Hepatocyte (in vitro differentiated cells): ENCODE measurements at places on chromosomes 1 and 21. TPM values are rescaled to one million over a fixed set of nuclear protein-coding genes. Genes with fewer than 3 reads are reported as not detected.
A peak's percentile ranks its signal among the peaks of the same experiment; 100 is the strongest.

Gene INAVA
- polyA plus RNA-seq: 60.8 and 79.7 TPM in 2 replicates

DNA sequence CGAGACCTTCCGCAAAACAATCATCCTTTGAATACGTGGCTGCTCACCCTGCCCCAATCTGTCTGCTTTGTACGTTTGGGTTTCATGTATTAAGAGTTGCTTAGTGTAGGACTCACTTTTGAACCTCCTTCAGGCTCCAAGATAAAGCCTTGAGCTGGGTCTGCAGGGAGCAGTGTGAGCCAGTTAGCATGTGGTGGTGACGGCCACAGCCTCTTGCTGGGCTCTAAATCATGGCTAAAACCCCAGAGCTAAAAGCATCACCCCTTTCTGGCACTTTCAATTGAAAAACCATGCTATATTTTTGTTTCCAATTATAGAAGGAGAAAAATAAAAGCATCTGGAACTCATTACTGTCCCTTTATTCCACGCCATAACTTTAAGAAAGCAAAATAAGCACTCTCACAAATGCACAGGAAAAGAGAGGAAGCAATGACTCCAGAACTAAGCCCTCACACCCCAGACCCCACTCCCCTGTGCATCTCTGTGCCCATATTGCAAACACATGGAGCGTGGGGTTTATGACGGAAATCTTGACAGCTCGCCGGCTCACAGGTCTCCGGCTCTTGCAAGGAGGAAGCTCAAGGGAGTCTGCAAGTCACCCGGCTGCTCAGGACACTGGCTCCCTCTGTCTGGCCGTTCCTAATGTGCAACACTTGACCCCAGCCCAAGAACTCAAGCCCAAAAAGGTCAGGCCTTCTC lies 135.5 kb downstream of the MIS18A start:
- peak; percentile 56 for DNase-seq
- H3K4me1 ChIP-seq: peaks cover 9% of the 10 kb centered on the region
- H3K36me3 ChIP-seq: no peaks in the 10 kb centered on the region
- H3K4me3 ChIP-seq: no peak overlapping the region
- no peaks in the 10 kb centered on the region for H3K27me3 ChIP-seq
- peak overlapping the region; percentile 35 for H3K27ac ChIP-seq

DNA sequence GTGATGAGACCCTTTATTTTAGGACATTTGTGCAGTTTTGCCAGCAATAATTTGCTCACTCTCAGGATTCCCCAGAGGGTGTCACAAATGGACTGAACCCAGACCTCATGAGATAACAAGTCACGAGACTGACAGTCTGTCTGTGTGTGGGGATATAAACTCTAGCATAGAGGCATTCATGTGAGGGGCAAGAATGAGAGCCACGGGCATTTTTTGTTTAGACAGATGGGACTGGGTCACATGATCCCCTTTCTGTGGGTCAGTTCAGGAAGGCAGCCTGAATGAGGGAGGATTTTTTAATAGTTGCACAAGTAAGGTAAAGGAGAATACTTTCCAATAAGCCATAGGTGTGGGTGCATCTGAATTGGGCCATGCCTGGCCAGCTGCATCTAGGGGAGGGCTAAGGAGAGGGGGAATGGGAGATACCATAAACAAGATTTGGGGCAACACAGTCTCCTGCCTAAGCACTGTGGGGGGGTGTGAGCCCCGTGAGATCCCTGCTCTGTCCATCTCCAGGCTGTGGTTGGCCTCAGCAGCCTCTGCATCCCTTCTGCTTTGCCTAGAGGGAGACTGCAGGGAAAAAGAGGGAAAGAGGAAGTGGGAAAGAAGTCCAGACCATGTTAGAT lies 66.6 kb downstream of the NAV1 start:
- no peaks in the 10 kb centered on the region for H3K27me3 ChIP-seq
- peaks cover 7% of the 10 kb centered on the region for H3K4me1 ChIP-seq
- no peak overlapping the region for H3K4me3 ChIP-seq
- DNase-seq: no peak

GRCh38 chr21:44844256-44844655 lies 26.4 kb upstream of the SUMO3 start:
- H3K4me3 ChIP-seq: no peak overlapping the region
- H3K27ac ChIP-seq: no peak overlapping the region
- no peak for DNase-seq
- peaks cover 15% of the 10 kb centered on the region for H3K4me1 ChIP-seq

DNA sequence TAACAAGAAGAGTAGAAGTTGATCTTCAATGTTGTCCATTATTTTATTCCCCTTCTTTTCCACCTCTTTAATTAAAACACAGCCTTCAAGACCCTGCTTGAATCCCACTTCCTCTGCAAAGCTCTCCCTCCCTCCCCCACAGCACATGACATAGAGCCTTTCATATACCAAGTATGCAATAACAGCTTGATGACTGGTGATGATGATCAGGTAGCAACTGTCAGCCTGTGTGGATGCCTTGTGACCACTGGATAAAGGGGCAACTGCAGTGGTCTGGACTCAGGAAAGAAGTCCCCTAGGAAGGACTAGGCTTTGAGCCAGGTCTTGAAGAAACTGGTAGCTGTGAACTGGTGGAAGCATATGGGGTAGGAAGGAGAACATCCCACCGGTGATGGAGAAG lies 53.8 kb upstream of the PRDX6 start:
- H3K27me3 ChIP-seq: no peaks in the 10 kb centered on the region
- H3K4me3 ChIP-seq: no peak overlapping the region
- no peak for DNase-seq
- no peaks in the 10 kb centered on the region for H3K36me3 ChIP-seq
- no peaks in the 10 kb centered on the region for H3K4me1 ChIP-seq
- no peak overlapping the region for H3K27ac ChIP-seq

Gene CD84
- 0.74 TPM in 1 of 2 replicates, not detected in the other for polyA plus RNA-seq

Gene SPRR2E
- not detected in 2 replicates for polyA plus RNA-seq

GRCh38 chr1:156464825-156465452 lies 35.6 kb downstream of the MEF2D start:
- no peak overlapping the region for H3K4me3 ChIP-seq
- no peak for DNase-seq
- no peaks in the 10 kb centered on the region for H3K36me3 ChIP-seq
- H3K27me3 ChIP-seq: no peaks in the 10 kb centered on the region
- H3K27ac ChIP-seq: no peak overlapping the region

GRCh38 chr1:105260001-105260400 lies 1510.3 kb downstream of the AMY1C start:
- H3K4me3 ChIP-seq: no peak overlapping the region
- no peak overlapping the region for H3K27ac ChIP-seq
- no peaks in the 10 kb centered on the region for H3K36me3 ChIP-seq
- no peak for DNase-seq
- no peaks in the 10 kb centered on the region for H3K27me3 ChIP-seq
- no peaks in the 10 kb centered on the region for H3K4me1 ChIP-seq

Gene TSPEAR
- 0.35 and 0.66 TPM in 2 replicates for polyA plus RNA-seq

DNA sequence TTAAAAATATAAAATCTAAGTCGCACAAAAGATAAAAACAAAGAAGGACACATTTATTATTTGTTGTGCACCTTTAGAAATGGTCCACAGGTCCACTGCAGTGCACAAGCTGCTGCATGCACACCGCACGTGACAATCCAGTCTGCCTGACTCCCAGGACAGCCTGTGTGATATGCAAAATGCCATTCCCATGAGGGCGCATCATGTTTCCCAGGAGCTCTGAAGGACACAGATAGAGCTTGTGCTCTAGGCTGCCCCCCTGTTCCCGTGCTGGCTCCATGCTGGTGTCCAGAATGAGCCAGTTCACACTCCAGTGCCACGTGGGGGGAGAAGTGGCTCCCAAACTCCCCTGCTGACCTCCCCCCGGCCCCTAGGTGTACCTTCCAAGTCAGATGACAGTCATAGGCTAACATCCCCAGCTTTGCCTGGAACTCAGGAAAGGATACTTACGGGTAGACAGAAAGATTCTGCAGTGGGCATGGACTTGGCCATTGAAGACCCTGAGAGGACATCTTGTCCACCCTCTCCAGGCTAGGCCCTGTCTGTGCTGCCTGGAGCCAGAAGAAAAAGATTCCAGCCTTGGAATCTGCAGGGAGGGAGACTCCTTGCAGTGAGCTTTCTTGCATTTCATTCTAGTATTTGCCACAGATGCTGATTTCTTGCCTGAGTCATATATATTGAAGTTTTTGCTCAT lies 26.3 kb downstream of the RAB7B start:
- no peaks in the 10 kb centered on the region for H3K27me3 ChIP-seq
- H3K4me3 ChIP-seq: no peak overlapping the region
- H3K36me3 ChIP-seq: no peaks in the 10 kb centered on the region
- H3K27ac ChIP-seq: no peak overlapping the region
- no peaks in the 10 kb centered on the region for H3K4me1 ChIP-seq
- peak; percentile 64 for DNase-seq

Gene KLF17
- polyA plus RNA-seq: not detected in 2 replicates

DNA sequence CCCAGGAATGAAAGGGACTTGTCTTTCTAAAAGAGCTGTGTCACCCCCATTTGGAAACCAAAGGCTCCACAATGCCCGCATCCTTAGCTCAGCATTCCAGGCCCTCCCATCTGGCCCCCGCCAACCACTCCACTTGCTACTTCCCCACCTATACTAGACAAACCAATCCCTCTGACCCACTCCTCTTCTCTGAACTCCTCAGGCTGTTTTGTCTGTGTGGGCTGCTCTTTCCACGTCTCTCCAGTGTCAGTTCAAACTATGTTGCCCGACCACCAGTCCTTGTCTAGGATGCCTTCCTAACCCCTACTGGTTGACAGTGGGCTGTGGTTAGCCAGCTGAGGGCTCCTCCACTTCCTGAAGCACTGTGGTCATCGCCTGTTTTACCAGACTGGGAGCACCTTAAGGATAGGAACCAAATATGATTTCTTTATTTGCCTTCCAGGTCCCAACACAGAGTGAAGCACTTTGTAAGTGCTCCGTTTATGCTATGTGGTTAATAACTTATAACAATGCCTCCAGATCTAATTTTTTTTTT lies 8.1 kb upstream of the COA7 start:
- no peak for DNase-seq
- H3K4me1 ChIP-seq: peaks cover 7% of the 10 kb centered on the region
- no peak overlapping the region for H3K27ac ChIP-seq
- H3K27me3 ChIP-seq: no peaks in the 10 kb centered on the region

GRCh38 chr1:229570891-229571516 lies 12.5 kb upstream of the ABCB10 start:
- no peaks in the 10 kb centered on the region for H3K4me1 ChIP-seq
- no peak overlapping the region for H3K4me3 ChIP-seq
- no peak overlapping the region for H3K27ac ChIP-seq
- no peak for DNase-seq

DNA sequence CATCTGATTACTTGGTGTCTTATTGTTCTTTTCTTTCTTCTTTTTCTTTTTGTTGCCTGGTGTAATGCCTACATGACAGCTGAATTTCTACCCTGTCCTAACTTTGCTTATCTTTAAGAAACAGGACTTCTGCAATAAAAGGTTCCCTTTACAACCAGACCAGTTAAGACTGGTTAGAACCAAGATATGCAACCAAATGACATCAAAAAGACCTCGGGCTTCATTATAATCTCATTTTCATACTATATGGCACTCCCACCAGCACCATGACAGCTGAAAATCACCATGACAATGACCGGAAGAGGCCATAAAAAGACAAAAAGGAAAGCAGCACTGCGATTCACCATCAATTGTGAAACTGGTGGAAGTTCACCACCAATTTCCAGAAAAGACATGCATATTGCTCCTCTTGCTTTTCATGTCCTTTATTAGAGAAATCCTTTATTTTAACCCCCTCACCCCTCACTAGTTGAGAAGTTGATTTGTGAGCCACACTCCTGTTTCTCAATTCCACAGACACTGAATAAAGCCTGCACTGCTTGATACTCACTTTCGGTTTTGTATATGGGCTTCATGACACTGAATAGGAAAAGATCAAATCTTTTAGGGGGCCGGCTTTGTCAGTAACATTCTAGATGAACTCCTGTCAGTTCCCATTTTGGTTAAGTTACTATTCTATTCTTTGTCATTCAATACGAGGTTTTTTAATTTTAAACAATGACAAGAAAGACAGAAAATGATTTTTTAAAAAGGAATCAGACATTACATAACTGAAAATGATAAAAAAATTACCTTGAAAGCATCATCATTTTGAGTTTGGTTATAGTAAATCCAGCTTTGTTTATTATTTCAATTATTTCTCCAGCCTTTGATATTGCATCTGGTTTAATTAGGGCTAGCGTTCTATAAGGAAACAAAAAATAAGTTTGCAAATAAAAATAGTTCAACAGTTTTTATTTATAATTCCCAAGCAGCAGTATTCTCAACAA lies 58.1 kb downstream of the NME7 start:
- no peak for DNase-seq
- H3K27ac ChIP-seq: no peak overlapping the region
- H3K4me1 ChIP-seq: no peaks in the 10 kb centered on the region
- no peaks in the 10 kb centered on the region for H3K27me3 ChIP-seq
- no peak overlapping the region for H3K4me3 ChIP-seq

Gene B3GALT5
- 2.0 and 3.1 TPM in 2 replicates for polyA plus RNA-seq

Gene ZNF648
- polyA plus RNA-seq: 0.06 TPM in 1 of 2 replicates, not detected in the other

DNA sequence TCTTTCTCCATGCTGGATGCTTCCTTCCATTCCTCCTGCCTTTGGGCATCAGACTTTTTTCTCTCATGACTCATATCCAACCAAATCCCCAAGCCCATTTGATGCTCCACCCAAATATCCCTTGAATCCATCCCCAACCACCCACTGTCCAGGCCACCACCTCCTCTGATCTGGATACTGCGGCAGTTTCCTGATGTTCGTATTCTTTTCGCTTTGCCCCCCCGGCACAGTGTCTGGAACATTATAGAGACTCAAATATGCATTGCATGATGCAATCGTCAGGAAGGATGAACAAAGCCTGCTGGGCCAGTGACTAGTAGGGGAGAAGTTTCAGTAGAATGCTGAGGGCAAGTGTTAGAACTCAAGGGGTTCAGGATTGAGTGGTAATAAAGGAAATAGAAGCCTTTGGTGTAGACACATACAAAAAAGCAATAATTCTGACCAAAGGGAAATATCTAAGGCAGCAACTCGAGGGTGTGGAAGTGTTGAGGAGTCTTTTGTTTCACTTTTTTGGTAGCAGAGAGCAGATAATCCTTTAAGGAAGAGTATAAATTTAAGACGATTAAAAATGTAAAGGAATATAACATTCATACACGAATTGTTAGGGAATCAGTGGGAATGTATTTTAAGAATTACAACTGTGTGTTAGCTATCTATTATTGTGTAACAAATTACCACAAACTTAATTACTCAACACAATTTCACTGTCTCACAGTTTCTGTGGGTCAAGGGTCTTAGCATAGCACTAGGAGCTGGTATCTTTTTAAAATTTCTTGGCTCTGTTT lies 7.5 kb downstream of the S100A11 start:
- peaks cover 9% of the 10 kb centered on the region for H3K4me1 ChIP-seq
- H3K4me3 ChIP-seq: no peak overlapping the region
- H3K27me3 ChIP-seq: no peaks in the 10 kb centered on the region
- no peak for DNase-seq

DNA sequence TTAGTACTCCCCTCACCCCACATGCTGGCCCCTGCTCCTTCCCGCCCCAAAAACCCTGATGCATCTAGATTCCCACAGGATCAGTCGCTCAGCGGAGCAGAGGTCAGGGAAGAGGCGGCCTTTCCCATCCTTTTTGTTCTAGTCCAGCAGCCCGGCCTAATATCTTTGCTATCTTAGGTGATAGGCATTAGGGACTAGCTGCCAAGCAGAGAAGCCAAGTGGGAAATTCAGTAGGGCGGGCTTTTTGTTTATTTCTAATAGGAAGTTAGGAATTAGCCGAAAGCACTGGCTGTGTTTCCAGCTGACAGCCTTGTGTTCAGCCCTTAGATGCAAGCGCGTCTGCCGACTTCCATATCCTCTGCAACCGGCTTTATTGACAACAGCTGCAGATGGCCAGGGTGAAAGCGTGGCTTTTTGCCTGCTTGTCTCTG lies 59.0 kb upstream of the BCAR3 start:
- H3K27ac ChIP-seq: no peak overlapping the region
- DNase-seq: no peak
- no peak overlapping the region for H3K4me3 ChIP-seq
- H3K27me3 ChIP-seq: no peaks in the 10 kb centered on the region
